ENCODE measurements at places on chromosomes 2 and 18.

GRCh38 chr2:112110966-112111365 is 27.2 kb upstream of the FBLN7 start:
- no peak for DNase-seq

DNA sequence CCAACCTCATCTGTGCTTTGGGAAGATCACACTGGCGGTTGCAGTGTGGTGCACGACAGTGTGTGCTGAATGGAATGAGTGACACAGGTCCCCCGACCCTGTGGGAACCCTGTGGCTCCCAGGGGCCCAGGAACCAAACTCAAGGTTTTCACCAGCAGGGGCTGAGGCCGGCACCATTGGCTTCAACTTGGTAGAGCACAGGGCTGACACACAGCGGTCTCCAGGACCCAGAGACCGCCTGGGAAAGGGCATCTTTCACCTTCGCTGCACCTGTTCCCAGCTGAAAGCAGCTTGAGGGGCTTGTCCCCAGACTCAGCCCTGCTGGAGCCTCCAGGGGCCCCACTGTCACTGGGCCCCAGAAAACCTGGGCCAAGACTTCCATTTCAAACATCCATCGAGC is 59.0 kb upstream of the ODC1 start:
- no peak for DNase-seq

GRCh38 chr2:161486111-161486510 is 70.0 kb downstream of the TBR1 start:
- no peak for DNase-seq

GRCh38 chr2:15692551-15693377 is 101.1 kb downstream of the DDX1 start:
- no peak for DNase-seq

GRCh38 chr18:71028285-71028762 is 739.5 kb downstream of the SOCS6 start:
- no peak for DNase-seq

- no peak for DNase-seq
Measured at GRCh38 chr2:126784045-126784444, 114.6 kb upstream of the TEX51 start.

GRCh38 chr2:237866101-237866621 is 6.7 kb downstream of the RAMP1 start:
- DNase-seq = no peak

GRCh38 chr2:101341421-101341820 is 32.9 kb upstream of the RNF149 start:
- no peak for DNase-seq

DNA sequence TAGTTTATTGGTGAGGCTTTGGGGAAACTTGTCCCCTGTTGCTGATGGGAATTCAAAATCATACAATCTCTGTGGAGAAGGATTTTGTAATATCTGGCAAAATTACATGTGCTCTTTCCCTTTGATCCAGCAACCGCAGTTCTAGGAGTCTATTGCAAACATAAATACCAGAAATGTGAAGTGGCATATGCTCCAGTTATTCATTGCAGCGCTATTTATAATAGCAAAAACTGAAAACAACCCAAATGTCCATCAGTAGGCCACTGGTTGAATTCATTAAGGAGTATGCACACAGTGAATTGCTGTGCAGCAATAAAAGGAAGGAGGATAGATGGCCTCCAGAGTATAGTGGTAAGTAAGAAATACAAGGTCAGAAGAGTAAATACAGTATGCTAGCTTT is 76.5 kb downstream of the HNRNPLL start:
- no peak for DNase-seq

DNA sequence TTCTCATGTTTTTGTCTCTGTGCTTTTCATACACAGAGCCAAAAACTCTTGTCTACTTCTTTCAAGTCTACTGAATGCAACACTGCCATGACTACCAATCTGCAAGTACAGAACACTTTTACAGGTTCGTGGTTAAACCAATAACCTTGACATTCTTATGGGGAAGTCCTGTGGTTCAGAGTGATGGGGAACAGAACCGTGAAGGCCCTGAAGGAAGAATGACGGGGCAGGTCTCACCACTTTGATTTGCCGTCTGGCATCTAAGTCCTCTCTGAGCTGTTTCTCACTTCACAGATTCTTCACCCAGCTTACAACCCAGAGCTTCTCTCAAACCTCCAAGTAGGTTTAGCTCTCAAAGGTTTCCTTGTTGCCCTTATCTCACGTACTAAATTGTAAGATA is 117.5 kb upstream of the SNTG2 start:
- no peak for DNase-seq

- DNase-seq = no peak
Measured at GRCh38 chr2:55885127-55885943, 38.2 kb downstream of the EFEMP1 start.

GRCh38 chr18:43886341-43886740 is 609.1 kb upstream of the SYT4 start:
- DNase-seq = no peak

DNA sequence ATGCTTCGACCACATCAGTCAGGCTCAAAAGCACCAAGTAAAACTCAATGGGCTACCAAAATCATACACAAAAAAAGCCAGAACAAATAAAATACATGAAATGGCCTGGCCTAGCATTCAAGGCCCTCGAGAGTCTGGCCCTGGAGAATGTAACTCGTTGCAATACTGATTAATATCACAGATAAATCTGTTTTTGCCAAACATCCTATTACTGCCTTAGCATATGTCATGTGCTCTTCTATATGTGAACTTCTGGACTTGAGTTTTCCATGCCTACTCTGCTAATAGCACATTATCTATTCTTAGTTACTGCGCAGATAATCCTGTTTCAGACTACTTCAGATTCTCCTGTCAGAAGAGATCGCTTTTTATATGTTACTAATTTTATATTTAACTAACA is 250.7 kb upstream of the SMAD7 start:
- no peak for DNase-seq

GRCh38 chr2:48448274-48449061 is 81.5 kb upstream of the STON1 start:
- no peak for DNase-seq

- DNase-seq = no peak
Measured at GRCh38 chr2:28516950-28517349, 21.1 kb downstream of the PLB1 start.

- DNase-seq = no peak
Measured at GRCh38 chr2:241551998-241552737, 6.4 kb upstream of the BOK start.

DNA sequence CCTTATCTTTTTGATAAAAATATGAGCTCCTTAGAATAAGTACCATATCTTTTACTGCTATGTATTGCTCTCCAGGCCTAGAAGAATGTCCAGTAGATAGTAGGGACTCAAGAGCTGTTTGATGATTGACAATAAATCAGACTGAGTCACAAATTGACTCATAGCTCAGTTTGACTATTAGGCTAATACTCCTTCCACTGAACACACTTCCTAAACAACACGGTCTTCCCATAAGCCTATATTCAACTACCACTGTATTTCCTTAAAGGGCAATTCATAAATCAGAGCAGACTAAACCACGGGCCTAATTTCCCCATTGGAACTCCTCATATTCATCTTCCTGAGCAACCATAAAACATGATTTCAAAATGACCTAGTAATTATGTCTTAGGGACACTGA is 258.5 kb downstream of the ALK start:
- no peak for DNase-seq

- peak; percentile 18 for DNase-seq
Measured at GRCh38 chr18:21194871-21195771, 46.9 kb upstream of the GREB1L start.

DNA sequence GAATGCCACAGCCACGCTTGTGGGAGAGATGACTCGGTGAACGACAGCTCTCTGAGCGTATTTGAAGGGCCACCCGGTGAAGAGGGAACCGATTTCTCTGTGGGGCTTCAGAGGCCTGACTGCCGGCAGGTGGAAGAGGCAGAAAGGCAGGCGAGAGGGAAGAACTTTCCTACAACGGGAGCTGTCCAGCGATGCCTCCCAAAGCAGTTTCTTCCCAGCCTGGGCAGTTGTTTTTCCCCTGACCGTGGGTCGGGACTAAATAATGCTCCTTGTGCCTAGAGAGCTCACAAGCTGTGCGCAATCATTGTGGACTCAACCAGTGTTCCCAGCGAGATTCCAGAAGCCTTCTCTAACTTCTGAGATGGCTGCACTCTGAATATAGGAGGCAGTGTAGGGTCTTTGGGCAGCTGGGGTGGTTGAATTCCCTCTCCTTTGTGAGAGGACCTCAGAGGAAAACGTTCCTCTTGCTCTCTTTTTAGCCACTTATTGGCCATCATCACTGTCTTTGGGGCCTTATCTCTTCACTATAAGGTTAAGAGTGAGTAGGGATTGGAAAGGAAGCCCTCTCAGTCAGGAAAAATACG is 710 bp downstream of the SEC11C start:
- no peak for DNase-seq
